CD4-positive, alpha-beta T cell treated with Interleukin-4 for 1 hour (primary cell): ENCODE measurements at places on chromosomes 7 and 10.
A peak's percentile ranks its signal among the peaks of the same experiment; 100 is the strongest.

GRCh38 chr10:80277016-80277415 lies 12.4 kb downstream of the MAT1A start:
- DNase-seq = no peak

GRCh38 chr10:100516847-100517246 lies 2.8 kb downstream of the SEC31B start:
- no peak for DNase-seq

GRCh38 chr10:103847909-103848468 lies 7.4 kb downstream of the SH3PXD2A start:
- DNase-seq = no peak

GRCh38 chr7:5997210-5997808 lies 11.5 kb downstream of the PMS2 start:
- peak; percentile 70 for DNase-seq

DNA sequence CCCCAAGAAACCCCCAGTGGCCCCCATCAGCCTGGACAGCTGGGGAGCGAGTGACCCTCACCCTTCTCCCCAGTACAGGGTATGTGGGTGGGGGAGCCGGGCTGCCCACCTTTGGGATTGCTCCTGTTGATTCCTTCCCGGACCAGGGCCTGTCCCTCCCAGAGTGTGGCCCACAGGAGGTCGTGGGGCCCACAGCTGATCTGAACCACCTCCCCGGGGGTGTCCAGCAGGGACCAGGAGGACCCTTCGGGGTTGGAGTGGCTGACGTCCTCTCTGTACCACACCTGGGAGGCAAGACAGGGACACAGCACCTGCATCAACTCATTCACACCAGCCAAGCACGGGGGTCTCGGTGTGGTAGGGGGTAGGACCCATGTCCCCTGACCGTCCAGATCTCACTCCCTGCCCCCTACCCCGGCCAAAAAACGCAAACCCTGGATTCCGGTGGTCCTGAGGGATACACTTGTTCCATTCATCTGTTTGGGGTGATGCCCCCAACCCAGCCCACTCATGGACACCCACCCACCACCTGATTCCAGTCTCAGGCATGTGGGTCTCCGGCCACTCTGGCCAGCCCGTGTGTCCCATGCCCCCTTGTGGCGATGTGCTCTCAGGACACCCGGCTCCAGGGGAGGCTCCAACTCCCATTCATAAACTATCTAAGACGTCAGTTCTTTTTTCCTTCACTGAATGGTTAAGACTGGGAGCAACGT lies 10.9 kb downstream of the TECPR1 start:
- DNase-seq = peak; percentile 9

GRCh38 chr10:44847110-44847509 lies 64.0 kb upstream of the TMEM72 start:
- no peak for DNase-seq

DNA sequence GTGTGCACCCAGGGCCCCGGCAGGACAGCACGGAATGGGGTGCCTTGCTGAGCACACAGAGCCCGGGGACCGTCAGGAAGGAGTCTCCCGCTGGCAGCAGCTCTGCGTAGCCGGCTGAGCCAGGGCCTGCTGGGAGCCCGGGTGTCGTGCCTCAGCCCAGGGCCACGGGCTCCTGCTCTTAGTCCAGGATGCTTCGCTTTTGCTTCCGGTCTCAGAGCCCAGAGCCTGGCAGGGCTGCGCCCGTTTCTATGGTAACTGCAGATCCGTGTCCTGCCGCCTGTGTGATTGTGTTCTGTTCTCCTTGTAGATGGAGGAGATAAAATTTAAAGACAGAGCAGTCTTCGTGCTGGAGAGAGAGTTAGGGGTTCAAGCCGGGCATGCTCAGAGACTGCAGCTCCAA lies 53.7 kb upstream of the DPYSL4 start:
- no peak for DNase-seq

DNA sequence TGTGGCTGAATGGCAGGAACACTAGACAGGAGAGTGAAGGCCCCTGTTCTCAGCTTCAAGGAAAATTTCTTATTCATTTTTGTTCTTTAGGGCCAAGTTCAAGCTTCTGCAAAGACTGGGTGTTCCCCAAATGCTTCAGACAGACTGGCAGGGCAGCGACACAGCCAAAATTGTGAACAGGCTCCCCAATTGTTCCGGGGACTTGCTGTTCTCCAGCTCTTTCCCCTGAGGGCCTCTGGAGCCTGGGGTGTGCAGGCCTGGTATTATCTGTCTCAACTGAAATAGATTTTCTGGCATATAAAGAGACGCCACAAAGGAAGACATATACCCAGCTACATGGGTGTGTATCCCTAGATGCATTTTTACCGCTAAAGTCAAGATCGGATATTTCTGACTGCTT lies 30.3 kb upstream of the PLCE1 start:
- no peak for DNase-seq

GRCh38 chr7:147400221-147400689 lies 1190.3 kb upstream of the C7orf33 start:
- no peak for DNase-seq

GRCh38 chr10:69051303-69051702 lies 36.6 kb upstream of the SRGN start:
- DNase-seq = peak; percentile 36

GRCh38 chr7:69827558-69827957 lies 229.3 kb downstream of the AUTS2 start:
- DNase-seq = no peak

- DNase-seq = no peak
Observed at GRCh38 chr10:24958721-24959381, 6.4 kb upstream of the PRTFDC1 start.

DNA sequence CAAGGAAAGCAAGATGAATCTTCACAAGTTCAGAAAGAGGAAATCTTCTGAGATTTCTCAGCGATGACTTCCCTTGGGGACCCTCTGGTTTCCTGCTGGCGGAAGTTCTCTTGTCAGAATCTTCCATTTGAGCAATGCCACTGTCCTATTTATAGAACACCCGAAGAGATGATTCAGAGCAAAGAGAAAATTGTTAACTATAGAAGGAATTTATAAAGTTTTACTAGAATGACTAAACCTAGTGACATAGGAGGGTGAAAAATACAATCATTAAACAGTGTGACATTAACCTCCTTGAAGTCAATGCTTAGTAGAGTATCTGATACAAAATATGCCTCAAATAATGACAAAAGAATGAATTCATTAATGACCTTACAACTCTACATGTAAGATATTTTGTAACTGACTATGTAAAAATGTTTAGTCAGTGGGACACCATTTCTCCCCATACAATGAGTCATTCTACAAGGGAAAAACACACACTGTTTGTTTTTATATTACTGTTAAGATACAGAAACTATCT lies 206.5 kb upstream of the CNTNAP2 start:
- no peak for DNase-seq

DNA sequence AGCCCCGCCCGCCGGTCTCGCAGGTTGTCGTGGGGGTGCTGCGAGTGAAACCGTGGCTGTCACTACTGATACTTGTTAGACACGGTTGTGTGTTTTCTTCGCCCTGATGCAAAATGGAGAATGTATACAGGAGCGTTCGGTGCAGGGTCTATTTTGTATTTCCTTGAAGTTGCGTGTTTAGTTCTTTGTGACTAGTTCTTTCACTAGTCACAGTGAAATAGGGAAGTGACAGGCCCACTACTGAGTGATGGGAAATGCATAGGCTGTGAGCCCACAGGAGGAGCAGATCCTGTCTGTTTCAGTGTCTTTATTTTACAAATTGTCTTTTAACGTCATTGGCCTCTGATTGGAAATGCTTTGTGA lies 675 bp downstream of the ABRAXAS2 start:
- DNase-seq = peak; percentile 19

DNA sequence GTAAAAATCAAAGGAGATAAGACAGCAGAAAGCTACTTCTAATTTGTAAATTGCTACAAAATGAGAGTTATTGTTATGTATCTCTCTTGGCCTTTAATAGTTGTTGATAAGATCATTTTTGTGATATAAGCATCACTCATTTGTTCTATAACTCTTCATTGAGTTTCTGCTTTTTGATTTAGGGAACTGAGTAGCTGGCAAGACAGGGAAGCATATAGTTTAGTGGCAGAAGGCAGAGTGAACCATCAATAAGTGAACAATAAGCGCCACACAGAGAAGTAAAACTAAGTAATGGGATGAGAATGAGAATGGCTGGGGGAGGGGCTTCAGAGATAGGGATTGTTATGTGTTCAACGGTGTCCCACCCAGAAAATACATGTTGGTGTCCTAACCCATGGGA lies 245.4 kb downstream of the ADARB2 start:
- no peak for DNase-seq

GRCh38 chr10:73814896-73815718 lies 3.7 kb upstream of the NDST2 start:
- DNase-seq = peak; percentile 30

GRCh38 chr10:69838853-69839252 lies 37.1 kb downstream of the COL13A1 start:
- DNase-seq = no peak

- no peak for DNase-seq
Observed at GRCh38 chr7:135761751-135762488, 13.3 kb upstream of the FAM180A start.

GRCh38 chr10:93342921-93343320 lies 139.2 kb downstream of the MYOF start:
- no peak for DNase-seq
